ENCODE measurements at places on chromosomes 2 and 18. TPM values are rescaled to one million over a fixed set of nuclear protein-coding genes. Genes with fewer than 3 reads are reported as not detected.

Gene ADAM23
- 9.5 TPM for total RNA-seq

Gene MBD5
- 169 TPM for total RNA-seq

Gene IL1RN
- 10.3 TPM for total RNA-seq

Gene SERPINB7
- total RNA-seq: not detected

Gene NEU2
- total RNA-seq: not detected

Gene SAG
- total RNA-seq: 16.7 TPM

Gene RPRM
- 10.5 TPM for total RNA-seq

Gene ACOXL
- total RNA-seq: 0.16 TPM

Gene DYNAP
- total RNA-seq: not detected

Gene MYO5B
- 56.7 TPM for total RNA-seq

Gene ACYP2
- total RNA-seq: 28.0 TPM

Gene METAP1D
- total RNA-seq: 23.1 TPM

Gene GALNT5
- 8.3 TPM for total RNA-seq

Gene CABYR
- 7.0 TPM for total RNA-seq

Gene MFSD2B
- total RNA-seq: 0.60 TPM

Gene DUSP19
- total RNA-seq: 9.3 TPM

Gene CCDC142
- 36.7 TPM for total RNA-seq

Gene TDRD15
- not detected for total RNA-seq

Gene TMEM150A
- 4.0 TPM for total RNA-seq

Gene ABHD1
- 0.49 TPM for total RNA-seq

Gene STEAP3
- 2.6 TPM for total RNA-seq

Gene ABCG5
- 0.27 TPM for total RNA-seq

Gene NCKAP5
- total RNA-seq: 58.8 TPM

Gene FAM228A
- 1.6 TPM for total RNA-seq

Gene REG3G
- total RNA-seq: not detected

Gene NETO1
- 49.0 TPM for total RNA-seq

Gene AQP12B
- not detected for total RNA-seq

Gene CASP8
- 6.4 TPM for total RNA-seq

Gene RBBP8
- 24.2 TPM for total RNA-seq

Gene CYP26B1
- 12.8 TPM for total RNA-seq

Gene NTSR2
- 0.44 TPM for total RNA-seq

Gene DNAH6
- total RNA-seq: 2.5 TPM

Gene IL1A
- total RNA-seq: not detected

Gene SLC14A1
- total RNA-seq: 7.1 TPM

Gene CFLAR
- total RNA-seq: 119 TPM

Gene WNT10A
- total RNA-seq: 8.1 TPM

Gene GAREM2
- 5.5 TPM for total RNA-seq

Gene KIAA2012
- not detected for total RNA-seq

Gene CTNNA2
- 53.4 TPM for total RNA-seq

Gene ATP9B
- total RNA-seq: 91.6 TPM

Gene MEP1B
- total RNA-seq: not detected

Gene TCF7L1
- total RNA-seq: 7.4 TPM
